ENCODE measurements at places on chromosomes 7 and 10.
A peak's percentile ranks its signal among the peaks of the same experiment; 100 is the strongest.

DNA sequence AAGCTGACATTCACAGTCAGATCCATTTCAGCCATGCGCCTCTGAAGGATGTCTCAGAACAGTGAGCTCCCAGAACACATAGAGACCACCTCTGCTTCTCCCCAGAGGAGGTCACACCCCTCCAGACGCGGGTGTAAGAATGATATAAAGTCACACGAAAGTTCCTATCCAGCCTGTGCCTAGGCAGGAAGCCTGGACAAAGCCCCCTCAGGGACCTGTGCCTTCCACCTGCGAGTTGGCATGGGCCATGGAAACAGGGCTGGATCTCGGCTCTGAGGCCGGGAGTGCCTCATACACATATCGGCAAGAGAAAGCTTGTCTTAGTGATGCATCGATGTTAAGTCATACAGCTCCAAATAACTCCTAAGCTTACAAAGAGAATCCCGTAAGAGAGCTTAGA, 5.0 kb downstream of the VIPR2 start:
- DNase-seq = no peak

DNA sequence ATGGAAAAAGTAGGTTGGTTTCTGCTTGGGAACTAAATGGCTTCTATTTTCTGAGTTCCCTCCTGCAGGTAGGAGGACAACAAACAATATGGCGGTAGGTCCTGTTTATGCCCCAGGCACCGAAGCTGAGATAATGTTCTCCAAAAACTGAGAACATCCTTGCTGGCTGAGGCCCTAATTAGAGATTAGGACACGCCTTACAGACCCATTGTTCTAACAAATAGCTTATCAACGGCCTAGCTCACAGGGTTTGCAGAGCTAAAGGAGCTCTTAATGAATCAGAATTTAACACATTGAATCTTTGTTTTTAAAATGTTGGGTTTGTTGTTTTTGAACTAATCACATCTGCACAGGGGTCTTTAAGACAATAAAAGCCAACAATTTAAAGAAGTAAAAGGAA, 37.0 kb downstream of the HTR5A start:
- DNase-seq = no peak

GRCh38 chr7:98212532-98213041, 1.3 kb downstream of the BHLHA15 start:
- no peak for DNase-seq

- no peak for DNase-seq
Observed at GRCh38 chr7:76069238-76069638, 21.3 kb downstream of the MDH2 start.

GRCh38 chr10:61304746-61305145, 148.4 kb downstream of the TMEM26 start:
- DNase-seq = no peak

GRCh38 chr7:90239050-90239449, 5.9 kb upstream of the CFAP69 start:
- no peak for DNase-seq

DNA sequence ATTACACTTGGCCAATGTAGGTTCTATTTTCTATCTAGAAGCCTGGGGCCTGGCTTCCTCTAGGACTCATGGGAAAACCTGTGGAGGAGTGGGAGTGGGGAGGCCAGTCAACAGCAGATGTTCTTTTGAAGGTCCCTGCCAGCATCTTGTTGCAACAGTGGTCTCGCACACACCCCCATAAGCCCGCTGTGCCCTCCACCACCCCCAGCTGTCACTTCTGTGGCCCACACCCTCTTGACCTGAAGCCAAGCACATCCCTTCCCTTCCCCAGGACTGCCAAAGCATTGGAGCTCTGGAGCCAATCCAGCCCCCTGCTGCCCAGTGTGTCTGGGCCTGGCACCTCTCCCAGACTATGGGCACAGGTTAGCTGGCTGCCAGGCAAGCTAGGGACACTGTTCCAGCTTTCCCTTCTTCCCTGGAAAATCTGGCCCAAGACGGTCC, 1.9 kb upstream of the STX1A start:
- no peak for DNase-seq

DNA sequence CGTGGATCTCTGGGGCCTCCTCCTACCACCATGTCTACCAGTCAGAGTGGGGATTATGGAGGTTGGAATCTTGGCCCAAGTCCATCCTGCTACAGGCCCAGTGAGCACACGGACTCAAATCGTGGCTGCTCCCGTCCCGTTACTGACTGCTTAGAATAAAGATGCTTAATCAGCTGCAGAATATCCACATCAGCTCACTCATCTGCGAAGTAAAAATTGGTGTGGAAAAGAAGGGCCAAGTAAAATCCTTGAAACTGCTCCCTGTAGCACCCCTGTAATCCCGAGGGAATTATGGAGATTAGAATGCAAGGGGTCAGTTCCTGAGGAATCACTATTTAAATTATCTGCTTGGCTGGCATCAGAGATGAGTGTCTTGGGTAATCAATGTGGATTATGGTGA, 13.0 kb upstream of the HTR5A start:
- no peak for DNase-seq

- DNase-seq = no peak
Observed at GRCh38 chr7:30752979-30753378, 1.0 kb downstream of the INMT start.

- DNase-seq = no peak
Observed at GRCh38 chr7:84236398-84236797, 41.8 kb upstream of the SEMA3A start.

DNA sequence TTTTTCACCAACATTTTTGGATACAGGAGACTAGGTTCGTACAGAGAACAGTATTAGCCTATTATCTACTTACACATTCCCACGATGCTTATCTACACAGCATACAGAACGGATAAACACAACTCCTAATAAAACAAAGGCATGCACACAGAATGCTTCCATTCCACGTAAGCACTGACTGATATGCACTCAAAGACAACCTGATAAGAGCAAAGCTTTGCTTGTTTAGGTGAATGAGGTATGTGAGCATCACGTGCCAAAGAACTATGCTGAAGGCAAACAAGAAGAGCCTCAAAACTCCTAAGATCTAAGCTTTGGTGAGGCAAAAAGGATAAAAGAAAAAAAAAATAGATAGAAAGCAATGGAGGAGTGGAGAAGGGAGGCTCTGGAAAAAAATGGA, 413.5 kb upstream of the LRRN3 start:
- DNase-seq = no peak

- no peak for DNase-seq
Observed at GRCh38 chr10:101263150-101263752, 34.0 kb upstream of the LBX1 start.

DNA sequence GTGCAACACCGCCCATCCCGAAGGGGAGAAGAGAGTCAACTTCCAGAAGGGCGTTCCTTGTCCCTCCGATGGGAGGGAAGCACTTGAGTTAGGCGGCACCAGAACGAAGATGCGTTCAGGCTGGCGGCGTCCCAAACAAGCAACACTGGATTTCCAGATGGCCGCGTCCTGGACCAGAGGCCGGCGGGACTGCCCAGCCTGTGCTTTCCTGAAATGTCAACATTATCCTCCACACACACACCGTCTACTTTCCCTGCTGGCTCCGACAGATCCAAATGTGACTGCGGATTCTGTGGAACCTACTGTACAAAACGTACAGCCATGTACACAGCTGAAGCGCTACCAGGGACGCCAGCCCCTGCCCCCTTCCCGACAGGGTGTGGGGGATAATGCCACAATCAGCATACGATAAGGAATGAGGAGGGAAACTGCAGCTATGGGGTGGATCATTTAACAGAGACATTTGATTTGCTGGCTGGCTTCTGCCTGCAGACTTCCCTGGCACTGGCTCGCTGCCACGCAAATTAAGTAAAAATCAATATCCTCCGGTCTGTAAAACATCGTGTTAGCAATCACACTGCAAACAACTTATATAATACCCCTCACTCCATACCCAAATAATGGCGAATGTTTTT, 82.1 kb downstream of the ZRANB1 start:
- DNase-seq = no peak

- DNase-seq = no peak
Observed at GRCh38 chr10:86709396-86710185, 41.3 kb downstream of the LDB3 start.

- DNase-seq = peak; percentile 80
Observed at GRCh38 chr7:148912758-148913541, 28.9 kb upstream of the EZH2 start.

DNA sequence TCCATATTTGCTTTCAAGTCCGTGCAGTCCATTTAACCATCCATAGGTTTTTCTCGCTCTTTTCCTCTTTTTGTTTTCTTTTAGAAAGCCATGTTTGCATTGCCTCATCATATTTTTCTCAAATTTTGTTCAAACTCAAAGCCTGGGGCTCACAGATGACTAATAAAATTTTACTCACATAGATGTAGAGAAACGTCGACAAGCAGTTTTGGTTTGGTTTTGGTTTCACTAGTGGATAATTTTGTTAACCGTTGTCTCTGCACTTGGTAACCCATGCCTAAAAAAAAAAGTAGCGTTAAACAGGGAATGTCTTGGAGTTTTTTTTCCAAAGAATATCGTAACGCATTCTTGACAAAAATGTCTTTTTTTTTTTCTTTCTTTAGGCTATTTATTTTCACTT, 344.2 kb upstream of the GALNT17 start:
- peak; percentile 50 for DNase-seq

GRCh38 chr10:62736168-62736546, 68.4 kb upstream of the ADO start:
- no peak for DNase-seq

DNA sequence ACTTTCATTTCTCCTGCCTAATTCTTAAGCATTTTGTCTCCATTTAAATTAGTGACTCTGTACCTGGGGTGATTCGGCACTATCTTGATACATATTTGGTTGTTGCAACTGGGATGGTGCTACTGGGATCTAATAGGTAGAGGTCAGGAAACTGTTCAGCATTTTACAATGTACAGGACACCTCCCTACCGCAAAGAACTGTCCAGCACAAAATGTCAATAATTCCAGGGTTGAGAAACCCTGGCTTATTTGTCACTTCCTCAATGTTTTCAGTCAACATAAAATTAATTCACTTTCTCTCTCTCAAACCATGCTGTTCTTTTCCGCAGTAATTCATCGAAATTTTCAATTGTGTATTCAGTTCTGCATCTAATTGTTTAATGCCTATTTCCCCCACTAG, 151.4 kb upstream of the CALCR start:
- no peak for DNase-seq

DNA sequence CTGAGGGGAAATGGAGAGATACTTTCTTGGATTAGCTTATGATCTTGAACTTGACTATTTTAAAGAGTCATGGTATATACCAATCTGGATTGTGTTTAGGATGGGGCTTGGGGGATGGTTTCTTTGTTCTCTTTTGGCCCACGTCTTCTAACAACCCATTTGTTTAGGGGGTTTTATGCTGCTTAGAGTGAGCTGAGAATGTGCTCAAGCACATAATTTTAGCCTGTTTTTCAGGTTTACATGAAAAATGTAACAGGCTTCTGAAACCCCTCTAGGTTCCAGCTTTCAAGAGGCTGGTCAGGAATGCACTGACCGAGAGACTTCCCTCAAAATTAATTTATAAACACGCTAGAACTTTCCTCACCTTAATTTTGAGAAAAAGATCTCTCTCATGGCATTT, 94.3 kb downstream of the AUTS2 start:
- no peak for DNase-seq

DNA sequence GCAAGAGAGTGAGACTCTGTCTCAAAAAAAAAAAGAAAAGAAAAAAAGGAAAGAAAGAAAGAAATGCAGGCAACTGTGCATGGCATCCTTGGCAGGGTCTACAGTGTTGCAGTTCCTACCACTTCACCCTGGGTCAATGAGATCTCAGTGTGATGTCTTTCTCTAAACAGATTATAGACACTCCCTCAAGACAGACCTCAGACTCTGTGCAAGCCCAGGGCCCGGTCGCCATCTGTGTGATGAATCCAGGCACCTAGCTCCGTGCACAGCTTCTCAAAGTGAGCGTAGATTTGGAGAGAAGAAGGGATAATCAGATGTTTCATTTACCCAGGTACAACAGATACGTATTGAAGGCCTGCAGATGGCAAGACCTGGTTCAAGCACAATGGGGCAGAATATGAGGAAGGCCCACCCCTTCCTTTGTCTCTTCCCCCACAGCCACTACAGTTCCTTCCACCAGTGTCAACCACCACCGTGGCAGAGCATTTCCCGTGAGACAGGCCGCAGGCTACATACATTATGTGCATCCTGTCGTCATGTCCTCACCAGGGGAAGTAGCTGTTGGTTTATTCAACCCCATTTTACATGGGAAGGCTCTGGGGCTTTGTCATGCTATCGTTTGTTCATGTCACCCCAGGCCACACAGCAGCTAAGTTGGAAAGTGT, 471.7 kb upstream of the GALNT17 start:
- peak; percentile 68 for DNase-seq
